Stimulated activated naive CD4-positive, alpha-beta T cell treated with Interleukin-2 at 50 U/mL for 16 hours (primary cell): ENCODE measurements at places on chromosomes 5 and 9.

- no peak for DNase-seq
Observed at GRCh38 chr9:10251490-10251889, 361.3 kb downstream of the PTPRD start.

- DNase-seq = no peak
Observed at GRCh38 chr5:149727336-149728035, 2.6 kb upstream of the PPARGC1B start.

DNA sequence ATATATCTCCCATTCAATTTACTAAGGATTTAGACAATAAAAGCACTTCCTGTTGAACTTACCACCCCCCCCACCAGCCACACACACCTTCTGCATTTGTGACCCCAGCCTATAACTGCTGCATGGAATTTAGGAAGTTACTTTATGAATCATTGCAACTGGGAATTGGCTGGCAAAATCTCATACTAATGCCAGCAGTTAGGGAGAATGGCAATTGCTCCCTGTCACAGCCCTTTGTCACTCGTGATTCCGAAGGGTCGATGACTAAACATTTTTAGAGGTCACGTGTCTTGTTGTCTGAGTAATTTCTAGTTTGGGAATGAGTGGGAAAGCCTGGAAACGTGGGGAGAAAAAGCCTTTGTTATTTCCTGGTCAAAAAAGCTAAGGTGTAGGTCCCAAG lies 46.6 kb upstream of the PCA3 start:
- DNase-seq = no peak

- no peak for DNase-seq
Observed at GRCh38 chr9:135358552-135358940, 121.0 kb upstream of the PPP1R26 start.

DNA sequence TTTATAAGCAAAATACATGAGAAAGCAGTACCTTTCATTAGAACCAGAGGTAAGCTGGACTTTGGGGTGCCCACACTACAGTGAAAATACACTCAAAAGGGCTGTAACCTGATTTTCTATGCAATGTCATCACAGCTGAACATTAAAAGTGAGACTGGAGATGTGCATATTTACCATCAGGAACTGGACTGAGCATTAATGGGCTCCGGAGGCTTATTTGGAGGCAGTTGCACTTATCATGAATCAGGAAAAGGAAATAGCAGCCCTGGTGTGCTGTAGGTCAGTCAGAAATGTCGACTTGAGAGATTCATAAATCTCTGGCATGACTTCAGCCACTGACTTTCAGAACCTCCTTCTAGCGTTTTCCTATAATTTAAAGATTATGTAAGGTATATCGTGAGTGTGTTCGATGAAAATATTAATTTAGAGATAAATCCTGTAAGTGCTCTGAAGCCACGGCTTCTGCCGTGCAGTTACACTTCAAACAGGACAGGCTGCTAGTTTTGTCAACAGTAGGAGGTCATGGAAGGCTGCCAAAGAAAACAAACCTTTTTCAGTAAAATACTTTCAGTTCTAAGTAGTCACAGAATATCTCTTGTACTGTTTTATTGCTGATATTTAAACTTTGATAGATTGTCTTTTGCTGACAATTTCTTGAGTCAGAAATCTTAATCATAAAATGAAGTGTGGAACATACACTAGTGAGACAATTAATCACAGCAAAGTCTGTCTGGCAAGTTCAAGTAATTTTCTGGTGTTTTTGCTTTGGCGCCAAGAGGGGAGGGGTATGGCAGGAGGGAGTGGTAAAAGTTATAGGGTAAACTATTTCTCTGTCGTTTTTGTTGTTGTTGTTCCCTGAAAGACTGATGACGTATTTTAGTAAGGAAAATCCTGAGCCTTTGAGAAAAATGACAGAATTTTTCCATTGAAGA lies 939.7 kb downstream of the NR2F1-AS1 start:
- DNase-seq = no peak

- no peak for DNase-seq
Observed at GRCh38 chr5:132739232-132739631, 1.9 kb upstream of the KIF3A start.

GRCh38 chr9:88049677-88050307 lies 75.5 kb upstream of the CDK20 start:
- DNase-seq = no peak

DNA sequence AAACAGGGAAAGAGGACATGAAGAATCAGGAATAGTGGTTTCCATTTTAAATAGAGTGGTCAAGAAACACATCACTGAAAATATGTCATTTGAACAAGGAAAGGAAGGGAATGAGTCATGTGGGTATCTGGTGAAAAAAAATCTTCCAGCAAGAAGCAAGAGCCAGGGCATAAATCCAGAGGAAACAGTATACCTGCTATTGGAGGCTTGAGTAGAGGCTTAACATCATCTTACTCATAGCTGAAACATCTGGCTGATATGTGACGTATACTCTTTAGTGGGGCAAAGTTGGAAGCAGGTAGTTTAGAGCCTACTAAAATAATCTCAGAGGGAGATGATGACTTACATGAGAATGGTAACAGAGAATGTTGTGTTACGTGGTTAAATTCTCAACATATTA lies 517.2 kb downstream of the CAAP1 start:
- no peak for DNase-seq

- DNase-seq = no peak
Observed at GRCh38 chr5:81019748-81020147, 59.6 kb downstream of the RASGRF2 start.

DNA sequence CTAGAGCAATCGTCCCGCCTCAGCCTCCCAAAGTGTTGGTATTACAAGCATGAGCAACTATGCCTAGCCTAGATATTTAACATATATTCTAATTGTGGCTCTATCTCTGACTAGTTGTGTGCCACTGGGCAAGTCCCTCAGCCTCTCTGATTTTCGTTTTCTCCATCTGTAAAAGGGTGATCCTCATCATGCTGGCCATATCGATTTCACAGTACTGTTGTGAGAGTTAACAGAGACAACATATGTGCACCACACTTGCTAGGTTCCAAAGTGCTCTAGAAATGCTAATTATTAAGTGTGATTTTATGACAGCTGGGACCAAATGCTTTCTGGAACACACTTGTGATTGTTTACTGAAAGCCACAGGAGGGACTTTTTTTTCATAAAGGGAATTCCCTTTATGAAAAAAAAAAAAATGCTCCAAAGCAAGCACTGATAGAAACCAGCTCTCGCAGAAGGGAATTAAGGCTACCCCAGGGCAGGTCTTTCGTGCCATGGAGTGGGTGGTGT lies 78.5 kb upstream of the EPB41L4B start:
- DNase-seq = no peak

GRCh38 chr9:121405899-121406298 lies 35.8 kb upstream of the STOM start:
- no peak for DNase-seq

DNA sequence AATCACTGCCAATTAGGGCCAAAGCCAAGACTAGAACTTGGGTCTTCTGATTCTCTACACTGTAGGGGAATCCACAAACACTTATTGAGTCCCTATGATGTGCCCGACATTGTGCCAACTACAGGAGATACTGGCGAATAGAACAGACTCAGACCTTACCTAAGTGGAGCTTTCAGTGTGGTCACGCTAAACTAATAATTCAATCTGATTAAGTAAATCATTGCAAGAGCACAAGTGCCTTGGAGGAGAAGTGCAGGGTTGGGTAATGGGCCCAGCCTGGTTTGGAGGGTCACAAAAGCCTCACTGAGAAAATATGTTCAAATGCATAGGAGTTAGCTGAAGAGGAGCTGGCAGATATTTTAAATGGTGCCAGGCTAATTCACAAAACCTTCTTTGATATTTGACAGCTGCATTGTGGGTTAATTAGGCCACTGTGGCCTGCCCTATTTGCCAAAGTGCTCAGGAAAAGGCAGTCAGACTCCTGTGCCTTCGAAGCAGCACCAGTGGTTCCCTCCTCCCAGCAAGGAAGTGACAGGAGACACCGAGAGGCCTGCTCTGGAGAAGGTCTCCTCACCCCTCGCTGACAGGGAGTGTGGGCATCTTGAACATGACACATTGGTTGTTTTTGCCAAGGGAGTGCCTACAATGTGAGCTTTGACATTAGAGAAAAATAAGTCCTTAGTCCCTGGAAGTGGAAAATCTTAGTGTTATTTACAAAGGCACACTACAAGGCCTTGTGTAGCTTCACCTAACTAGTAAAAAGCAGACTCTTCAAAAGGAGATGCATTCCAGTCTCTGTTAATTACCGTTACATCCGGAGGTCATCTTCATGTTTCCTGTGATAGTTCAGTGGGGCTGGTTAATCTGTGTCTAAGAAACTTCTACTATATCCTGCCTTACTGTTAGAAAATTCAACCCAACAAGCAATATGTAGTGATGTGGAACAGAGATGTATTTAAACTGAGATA lies 24.1 kb upstream of the TRAF1 start:
- no peak for DNase-seq
